ENCODE measurements at places on chromosomes 7 and 10.

GRCh38 chr10:47056247-47056510, 145.0 kb downstream of the PTPN20 start:
- DNase-seq = no peak

- no peak for DNase-seq
These were observed 48.9 kb downstream of the PYROXD2 start for GRCh38 chr10:98366062-98366530.

GRCh38 chr10:79417266-79417665, 28.2 kb downstream of the ZCCHC24 start:
- DNase-seq = no peak

- DNase-seq = no peak
These were observed 461.0 kb downstream of the PTPRN2 start for GRCh38 chr7:158126661-158127060.

GRCh38 chr10:43825984-43826383, 177.3 kb upstream of the ZNF32 start:
- DNase-seq = no peak

DNA sequence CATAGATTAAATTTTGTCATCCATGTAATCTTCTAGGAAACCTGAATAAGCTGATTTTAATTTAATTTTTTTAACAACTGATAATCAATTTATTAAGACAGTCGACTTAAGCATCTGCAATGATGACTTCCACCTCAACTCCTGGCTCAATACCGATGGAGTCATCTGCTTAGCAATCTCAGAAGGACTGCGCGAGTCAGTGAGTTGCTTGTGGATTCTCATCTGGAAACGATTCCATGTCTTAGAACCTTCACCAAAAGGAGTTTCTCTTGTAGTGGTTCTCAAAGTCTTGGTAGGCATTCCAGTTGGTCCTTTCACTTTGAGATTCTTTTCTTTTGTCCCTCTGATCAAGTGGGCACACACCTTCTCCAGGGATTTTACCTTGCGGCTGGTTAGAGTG, 85.5 kb downstream of the XRCC2 start:
- no peak for DNase-seq

DNA sequence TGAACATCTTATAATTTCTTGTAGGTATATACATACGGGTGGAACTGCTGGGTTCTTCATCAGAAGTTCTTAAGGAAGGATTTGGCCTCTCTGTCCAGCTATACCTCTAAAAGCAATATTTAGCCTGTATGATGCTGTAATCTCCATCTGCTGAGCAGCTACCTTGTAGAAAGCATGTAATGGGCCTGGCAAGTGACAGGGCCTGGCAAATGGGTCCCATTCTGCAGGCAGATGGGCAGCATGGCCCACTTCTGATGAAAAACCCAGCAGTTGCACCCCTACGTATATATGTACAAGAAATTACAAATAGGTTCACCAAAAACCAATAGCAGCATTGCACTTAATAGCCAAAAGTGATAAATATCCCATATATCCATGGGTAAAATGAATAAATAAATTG, 9.0 kb downstream of the PLPP4 start:
- DNase-seq = no peak

- DNase-seq = no peak
These were observed 515.6 kb downstream of the INHBA start for GRCh38 chr7:41187322-41187721.

DNA sequence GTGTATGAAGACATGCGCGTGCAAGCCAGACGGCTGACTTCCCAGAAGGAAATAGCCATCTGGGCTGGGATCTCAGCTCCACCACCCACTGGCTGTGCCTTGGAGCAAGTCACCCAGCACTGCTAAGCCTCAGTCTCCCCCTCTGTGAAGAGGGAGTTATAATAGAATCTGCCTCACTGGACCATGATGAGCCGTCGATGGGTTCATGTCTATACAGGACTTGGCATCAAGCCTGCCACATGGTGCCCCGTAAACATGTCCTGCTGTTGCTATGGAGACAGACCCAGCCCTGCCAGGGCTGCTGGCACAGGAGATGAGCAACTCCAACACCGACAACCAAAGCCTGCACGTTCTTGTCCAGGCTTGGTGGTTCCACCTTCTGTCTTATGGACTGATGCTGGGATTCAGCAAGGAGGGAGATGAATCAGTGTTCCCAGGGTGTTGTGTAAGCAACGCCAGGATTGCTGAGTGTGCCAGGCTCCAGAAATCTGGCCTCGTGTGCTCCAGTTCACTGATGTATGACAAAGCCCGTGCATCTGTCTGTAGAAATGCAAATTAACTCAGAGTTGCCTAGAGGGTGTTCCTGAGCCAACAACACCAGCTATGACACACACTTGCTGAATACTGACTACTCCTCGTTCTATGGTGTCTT, 5.6 kb downstream of the GPR15LG start:
- DNase-seq = peak; percentile 81

DNA sequence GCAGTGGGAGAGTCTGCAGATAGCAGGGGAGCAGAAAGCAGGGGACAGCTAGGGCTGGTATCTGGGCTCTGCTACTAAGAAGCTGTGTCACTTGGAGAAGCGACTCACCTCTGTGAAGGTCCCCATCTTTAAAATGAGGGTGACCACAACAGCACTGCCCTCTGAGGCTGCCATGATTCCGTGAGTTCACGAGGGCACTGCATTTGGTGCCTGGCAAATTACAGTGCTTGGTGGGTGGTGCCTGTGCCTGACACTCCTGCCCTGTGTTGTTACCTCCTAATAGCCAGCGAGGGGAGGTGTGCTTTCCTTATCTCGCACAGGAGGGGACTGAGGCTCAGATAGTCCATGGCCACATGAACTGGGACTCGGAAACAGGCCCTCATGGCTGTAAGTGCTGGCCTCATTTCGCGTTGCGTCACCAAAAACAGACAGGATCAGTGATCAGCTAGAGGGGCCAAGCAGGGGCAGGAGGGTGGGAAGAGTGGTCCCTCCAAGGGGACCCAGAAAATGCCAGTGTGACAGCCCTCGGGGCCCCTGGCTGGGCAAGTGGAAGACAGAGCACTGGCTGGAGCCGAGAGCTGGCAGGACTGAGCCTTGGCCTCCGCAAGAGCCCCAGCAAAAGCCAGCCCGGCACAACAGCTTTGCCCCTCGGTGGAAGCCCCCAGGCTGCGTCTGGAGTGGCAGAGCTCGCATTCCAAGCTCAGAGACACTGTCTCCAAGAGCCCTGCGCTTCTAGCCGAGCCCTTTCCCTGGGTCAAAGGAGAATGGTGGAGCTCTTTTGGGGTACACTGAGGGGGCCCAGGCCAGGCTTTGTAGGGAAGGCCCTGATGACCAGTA, 17.3 kb upstream of the BNIP3 start:
- DNase-seq = no peak

- peak; percentile 72 for DNase-seq
These were observed 391.9 kb upstream of the NPVF start for GRCh38 chr7:25619963-25620799.

DNA sequence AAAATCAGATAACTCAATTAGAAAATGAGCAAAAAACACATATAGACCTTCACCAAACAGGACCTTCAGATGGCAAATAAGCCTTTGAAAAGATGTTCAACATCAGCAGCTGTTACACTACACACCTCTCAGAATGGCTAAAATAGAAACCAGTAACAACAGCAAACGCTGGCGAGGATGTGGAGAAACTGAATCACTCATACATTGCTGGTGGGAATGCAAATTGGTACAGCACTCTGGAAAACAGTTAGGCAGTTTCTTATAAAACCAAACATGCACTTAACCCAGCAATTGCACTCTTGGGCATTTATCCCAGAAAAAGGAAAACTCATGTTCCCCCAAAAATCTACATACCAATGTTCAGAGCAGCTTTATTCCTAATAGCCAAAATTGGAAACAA, 37.7 kb upstream of the SMARCD3 start:
- DNase-seq = no peak

GRCh38 chr10:101014230-101014884, 14.7 kb downstream of the LZTS2 start:
- DNase-seq = peak; percentile 80

DNA sequence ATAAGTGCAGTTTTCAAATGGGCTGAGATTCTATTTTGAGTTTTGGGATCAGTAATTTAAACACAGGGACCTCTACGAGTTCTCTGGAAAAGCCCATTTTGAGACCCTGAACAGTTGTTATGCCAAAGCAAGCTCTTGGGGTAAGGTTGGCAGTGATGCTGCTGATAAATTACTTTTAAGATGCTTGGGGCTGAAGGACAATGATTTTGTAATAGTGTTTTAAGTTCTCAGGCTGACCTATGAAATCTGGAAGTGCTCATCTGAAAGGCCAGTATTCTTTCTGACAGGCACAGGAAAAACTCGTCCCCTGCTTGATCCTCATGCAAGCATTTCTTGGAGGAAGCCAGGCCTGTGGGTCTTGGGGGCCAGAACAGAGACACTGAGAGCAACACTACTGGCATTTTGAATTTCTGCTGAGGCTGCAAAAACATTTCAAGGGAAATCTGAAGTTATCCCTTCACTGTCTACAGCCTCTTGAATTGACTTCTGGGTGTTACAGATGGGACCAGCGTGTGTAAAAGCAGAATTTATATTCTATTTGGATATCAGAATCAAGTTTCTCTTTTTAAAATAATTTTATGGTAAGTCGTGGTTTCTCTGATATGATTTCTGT, 79.7 kb downstream of the AUTS2 start:
- DNase-seq = no peak

DNA sequence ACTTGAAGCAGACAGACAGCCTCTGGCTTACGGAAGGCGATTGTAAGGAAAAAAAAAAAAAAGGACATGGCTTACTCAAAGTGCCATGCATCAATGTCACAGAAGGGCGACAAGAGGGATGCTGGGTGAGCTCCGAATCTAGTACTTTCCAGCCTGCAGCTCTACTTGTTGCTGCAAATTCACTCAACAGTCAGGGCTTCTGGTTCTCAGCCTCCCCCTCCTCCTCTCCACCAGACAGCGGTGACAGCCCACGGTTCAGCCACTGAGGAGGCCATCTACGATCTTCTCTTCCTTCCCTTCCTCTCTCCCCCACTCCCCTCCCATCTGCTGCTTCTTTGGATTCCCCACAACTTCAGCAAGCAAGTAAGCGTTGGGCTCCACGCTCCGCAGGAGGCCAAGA, 63.5 kb downstream of the PRKAG2 start:
- peak; percentile 32 for DNase-seq

DNA sequence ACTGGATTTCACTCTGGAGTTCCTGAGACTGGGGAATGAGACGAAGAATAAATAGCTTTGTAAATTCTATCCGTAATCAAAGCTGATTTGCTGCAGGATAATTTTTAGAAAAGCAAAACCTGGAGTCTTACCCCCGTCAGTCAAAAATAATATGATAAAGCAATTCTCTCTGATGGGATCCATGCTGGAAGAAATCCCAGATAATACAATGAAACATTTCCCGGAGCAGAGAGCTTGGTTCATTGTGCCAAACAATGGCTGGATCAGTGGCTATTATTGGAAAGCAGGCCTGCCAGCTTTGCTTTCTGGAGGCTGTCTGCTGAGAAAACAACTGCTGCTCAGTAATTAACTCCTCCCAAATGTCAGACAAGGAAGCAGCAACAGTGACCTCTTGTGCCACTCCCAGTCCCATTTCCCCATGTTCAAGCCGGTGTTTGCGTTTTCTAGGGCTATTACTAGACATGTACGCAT, 609.4 kb upstream of the PCDH15 start:
- peak; percentile 90 for DNase-seq

DNA sequence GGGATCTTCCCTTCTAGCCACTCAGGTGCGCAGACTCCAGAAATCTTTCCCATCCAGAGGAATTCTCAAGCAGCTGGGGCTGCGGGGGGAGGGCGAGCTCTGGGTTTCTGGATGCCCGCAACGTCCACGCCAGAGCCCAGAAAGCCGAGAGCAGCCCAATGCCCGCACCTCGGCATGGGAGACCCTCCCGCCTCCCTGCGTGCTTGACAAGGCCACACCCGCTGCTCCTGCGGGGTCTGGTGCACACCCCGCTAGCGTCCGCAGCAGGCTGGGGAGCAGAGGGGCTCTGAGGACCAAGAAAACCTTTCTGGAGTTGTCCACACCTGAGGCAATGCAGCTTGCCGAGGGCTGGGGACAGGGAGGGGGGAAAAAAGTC, 66.2 kb downstream of the SLC29A4 start:
- no peak for DNase-seq

GRCh38 chr10:96718304-96718990, 1.9 kb downstream of the PIK3AP1 start:
- DNase-seq = no peak

- DNase-seq = no peak
These were observed 65.4 kb downstream of the PAX2 start for GRCh38 chr10:100810835-100811116.

GRCh38 chr10:55220975-55221374, 419.9 kb upstream of the PCDH15 start:
- DNase-seq = no peak

GRCh38 chr7:36188266-36188665, 35.2 kb downstream of the EEPD1 start:
- peak; percentile 79 for DNase-seq

DNA sequence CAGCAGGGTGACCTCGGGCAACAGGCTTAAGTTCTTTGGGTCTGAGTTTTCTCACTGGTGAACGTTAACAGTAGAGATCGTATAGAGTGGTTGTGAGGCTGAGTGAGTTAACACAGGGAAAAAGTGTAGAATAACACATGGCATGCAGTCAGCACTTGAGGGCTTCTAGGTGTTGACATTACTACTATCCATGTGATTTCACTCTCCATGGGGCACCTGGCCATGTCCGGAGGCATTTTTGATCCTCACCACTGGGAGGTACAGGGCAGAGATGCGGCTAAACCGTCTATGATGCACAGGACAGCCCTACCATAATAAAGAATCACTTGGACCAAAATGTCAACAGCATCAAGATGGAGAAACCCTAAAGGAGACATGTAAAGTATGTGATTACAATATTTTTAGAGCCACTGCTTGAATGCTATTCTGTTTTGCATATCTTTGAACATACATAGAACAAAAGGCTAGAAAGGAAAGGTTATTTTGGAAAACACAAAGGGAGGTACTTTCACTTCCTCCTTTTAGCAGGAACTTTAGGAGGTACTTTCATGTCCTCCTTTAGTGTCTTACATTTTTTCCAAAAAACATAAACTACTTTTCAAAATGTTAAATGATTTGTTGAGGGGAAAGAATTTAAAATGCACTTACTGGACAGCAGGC, 44.3 kb downstream of the NOD1 start:
- no peak for DNase-seq

DNA sequence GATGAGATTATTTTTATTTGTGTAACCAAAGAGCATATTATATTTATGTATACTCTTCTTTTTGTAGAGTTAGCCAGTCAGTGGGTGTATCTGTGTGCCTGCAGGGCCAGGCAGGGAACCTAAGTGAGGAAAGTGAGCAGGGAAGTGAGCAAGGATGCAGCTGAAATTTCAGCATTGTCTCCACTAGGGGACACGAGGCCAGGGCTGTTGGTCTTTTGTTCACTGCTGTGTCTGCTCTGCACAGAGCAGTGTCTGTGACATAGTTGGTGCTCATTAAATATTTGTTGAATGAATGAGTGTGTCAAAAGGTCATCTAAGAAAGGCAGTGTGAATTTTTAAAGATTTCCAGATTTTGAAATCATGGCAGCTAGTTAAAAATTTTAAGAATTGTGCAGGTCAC, 51.8 kb downstream of the SUGCT start:
- no peak for DNase-seq

GRCh38 chr7:75639886-75640190, 98.9 kb downstream of the HIP1 start:
- DNase-seq = no peak

Measured in Ammon's horn (tissue), 1 donor.